Hematopoietic multipotent progenitor cell treated with erythropoietin and hydrocortisone succinate and interleukin-3 and kit ligand, for 4 days (in vitro differentiated cells): ENCODE measurements at places on chromosomes 16 and 17.

GRCh38 chr17:2621241-2621640, 27.8 kb downstream of the PAFAH1B1 start:
- peak; percentile 22 for DNase-seq

DNA sequence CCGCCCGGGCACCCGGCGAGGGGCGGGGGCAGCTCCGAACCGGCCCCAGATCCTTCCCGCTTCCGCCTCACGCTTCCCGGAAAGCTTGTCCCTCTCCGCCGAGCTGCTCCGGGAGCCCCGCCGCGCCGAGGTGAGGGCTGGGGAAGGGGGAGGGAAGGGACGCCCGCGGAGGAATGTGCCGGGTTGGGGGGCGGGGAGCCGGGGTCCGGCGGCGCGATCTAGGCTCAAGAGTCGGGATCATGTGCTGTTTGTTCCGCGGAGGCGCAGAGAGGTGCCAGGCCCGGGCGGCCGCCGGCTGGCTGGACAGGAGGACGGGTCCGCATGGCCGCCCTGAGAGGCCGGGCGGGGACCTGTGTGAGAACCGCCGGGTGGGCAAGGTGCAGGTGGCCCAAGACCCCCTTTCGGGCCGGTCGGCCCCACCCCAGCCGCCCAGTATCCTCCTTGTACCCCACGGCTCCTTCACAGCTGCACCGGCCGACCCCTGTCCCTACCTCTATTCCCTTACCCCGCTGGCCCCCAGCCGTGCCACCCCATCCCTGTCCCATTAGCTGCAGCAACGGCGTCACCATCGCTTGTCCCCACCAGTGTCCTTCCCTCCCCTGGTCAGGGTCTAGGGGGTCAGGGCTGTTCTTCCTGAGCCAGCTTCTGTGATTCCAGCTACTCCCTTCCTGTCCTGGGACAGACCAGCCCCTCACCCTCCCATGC, 429 bp downstream of the KIF1C start:
- DNase-seq, result peak; percentile 51

DNA sequence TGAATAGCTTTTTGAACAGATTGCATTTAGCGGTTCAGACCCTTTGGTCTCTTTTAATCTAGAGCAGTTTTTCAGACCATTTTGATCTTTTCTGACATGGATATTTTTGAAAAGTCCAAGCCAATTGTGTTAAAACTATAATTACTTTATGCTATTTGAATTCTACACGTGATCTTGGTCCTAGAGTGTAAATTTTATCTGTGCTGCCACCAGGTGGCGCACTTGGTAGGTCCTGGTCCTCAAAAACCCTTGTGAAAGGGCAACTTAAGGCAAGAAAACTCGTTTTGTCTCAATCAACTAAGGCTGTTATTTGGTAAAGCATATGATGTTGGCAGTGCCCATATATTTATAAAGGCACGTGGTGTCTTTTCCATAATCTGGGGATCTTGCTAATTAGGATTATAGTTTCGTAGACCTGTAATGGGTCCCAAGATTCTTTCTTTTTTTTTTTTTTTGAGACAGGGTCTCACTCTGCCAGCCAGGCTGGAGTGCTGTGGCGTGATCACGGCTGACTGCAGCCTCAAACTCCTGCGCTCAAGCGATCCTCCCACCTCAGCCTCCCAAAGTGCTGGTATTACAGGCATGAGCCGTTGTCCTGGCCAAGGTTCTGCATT, 43.9 kb upstream of the TEX2 start:
- DNase-seq, result peak; percentile 89

DNA sequence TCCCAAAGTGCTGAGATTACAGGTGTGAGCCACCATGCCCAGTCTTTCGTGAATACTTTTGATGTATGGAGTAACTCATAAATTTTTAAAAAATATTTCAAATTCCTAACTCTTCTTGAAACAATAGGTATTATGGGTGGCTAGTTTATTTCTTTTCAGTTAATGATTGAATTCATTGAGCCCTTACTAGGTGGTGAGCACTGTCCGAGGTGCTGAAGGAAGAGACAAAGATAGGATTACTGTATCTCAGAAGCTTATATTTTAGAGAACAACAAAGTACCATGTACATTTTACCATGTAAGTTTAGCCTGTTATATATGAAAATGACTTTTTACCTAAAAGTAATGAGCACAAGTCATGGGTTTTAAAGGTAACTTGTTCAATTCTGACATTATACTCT, 418.3 kb downstream of the NPIPA7 start:
- peak; percentile 55 for DNase-seq

GRCh38 chr17:6551869-6552531, 4.4 kb downstream of the PITPNM3 start:
- DNase-seq, result no peak

- DNase-seq, result no peak
Observed at GRCh38 chr16:10681310-10682308, 13.1 kb downstream of the TEKT5 start.

DNA sequence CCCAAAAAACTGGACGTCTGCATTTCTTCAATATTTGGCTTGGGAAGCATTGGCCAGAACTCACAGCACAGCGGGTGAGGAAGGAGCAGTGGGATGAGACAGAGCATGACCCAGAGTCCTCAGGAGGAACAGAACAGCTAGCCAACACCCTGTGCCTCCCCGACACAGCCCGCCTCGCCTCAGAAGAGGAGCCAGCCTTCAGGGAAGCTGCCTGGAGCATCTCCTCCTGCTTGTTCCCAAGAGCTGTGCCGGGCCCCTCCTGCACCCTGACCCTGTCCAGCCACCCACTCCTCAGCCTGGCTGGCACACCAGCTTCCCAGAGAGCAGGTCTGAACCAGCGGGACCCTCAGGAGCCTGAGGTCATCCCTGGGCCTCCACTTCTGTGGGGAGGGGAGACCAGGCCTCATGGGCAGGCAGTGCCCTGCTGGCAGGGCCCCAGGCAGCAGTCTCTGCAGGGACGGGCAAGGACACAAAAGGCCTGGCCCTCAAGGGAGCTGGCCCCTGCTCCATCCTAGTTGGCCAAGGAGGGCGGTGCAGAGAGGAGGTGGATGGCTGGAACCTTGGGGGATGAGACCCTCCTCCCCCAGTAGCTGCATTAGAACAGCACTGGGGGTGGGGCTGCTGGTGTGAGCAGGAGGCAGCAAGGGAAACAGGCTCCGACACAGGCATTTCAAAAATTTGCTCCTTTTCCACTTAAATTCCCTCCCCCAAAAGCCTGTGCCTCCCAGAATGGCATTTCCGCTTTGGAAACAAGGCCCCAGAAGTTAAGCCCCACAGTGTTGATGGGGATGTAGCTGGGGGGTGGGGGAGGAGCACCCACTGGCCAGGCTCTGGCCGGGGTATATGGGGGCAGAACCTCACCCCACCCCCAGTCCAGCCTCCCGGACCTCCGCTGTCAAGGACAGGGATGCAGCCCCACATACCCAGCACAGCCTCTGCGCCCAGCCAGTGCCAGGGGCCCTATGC, 1.8 kb upstream of the BCAR1 start:
- no peak for DNase-seq

DNA sequence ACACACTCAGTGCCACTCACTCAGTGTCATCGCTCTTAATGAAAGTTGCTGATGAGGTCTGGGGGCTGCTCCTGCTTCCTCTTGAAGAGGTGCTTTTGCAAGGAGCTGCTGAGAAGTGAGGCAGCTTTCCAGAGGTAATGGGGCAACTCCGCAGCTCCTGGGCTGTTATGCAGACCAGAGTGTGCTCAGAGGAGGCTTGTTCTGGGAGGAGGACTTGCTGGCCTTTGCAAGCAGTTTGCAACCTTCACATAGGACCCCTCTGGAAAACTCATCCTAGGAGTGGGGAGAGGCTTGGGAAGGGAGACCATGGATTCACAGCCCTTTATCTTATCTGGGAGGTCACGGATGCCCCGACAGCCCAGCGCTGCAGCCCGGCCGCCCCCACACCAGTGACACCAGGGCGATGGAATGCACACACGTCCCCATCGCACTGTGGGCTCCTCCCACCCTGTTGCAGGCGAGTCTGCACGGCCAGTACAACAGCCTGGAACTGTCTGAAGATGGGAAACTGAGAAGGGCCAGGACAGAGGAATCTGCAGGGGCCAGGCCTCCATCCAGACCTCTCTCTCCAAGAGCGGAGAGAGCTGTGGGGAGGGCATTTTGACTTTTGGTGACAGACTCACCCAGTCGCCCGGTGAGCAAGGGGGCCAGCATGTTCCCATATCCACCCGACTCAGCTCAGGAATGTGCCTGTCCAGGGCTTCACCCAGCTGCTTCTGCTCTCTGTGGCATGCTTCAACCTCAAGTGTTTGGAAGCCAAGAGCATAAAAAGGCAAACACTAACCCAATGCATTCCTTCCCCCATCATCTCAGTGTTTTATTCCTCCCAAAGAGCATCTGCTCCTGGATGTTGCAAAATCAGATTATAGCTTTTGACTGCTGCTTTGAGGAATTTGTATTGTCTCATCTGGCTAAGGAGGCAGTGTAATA, 78.6 kb upstream of the ZNF469 start:
- DNase-seq, result no peak

DNA sequence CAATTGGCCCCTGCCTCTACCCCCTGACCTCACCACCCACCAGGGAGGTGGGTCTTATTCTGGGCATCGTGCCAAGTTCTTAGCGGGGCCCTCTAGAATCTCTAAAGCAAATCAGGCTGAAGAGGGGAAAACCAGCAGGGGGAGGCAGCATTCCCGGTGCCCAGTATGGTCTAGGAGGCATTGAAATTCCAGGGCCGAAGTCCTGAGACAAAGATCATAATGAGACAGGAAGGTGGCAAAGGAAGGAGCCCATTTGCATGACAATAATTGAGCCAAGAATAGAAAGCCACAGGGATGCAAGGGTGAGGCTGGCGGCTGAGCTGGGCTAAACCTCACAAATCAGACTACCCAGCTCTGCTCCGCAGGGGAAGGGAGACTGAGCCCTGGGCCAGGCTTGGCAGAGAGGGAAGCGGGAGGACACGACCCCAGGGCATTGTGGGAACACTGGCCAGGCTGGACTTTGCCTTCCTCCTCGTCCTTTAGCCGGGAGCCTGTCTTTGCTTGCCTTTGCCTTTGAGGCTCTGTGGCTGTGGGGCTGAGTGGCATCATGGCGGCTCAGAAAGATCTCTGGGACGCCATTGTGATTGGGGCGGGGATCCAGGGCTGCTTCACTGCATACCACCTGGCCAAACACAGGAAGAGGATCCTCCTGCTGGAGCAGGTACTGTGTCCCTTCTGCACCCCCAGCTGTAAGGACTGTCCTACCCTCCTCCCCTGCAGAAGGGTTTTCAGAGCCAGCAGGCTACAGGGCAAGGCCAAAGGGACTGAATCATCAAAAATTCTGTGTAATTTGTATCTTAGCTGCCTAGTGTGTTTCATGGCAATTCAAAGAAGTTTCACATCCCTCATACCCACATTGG, at the start of gene PIPOX:
Gene PIPOX, plus strand, starts transcription at position 463 of the 860 bp plus-strand sequence. Its CDS starts 85 bp downstream, at position 548.
- peak; percentile 61 for DNase-seq

DNA sequence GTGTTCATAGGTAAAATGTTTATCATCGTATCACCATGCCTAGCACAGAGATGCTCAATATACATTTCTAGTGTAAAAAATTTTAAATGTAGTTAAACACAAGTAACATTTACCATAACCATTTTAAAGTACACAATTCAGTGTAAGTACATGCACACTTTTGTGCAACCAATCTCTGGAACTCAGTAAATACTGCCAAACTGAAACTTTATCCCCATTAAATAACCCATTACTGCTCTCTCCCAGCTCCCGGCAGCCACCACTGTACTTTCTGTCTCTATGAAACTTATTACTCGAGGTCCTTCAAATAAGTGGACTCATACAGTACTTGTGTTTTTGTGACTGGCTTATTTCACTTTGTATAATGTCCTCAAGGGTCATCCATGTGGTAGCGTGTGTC, 29.0 kb downstream of the RMI2 start:
- no peak for DNase-seq

GRCh38 chr17:68169840-68170239, 78.0 kb upstream of the AMZ2 start:
- DNase-seq, result no peak

DNA sequence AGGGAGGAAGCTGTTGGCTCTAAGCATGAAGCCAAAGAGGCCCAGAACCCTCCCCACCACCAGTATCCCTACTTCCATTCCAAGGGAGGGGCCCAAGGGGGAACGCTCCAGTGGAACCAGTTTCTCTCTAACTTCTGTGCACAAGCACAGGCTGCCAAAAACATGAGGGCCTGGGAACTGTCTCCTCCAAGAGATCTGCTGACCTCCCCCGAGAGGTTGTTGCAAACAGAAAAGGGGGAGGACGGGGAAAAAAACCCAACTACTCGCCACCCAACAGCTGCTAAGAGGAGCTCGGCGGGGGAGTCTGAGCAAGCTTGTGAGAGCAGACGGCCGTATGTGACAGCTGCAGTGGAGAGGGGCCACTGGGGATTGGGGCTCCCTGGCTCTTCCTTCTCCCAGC, 15.7 kb upstream of the SLC35B1 start:
- DNase-seq, result peak; percentile 28

- no peak for DNase-seq
Observed at GRCh38 chr17:45846223-45846622, 1.5 kb downstream of the SPPL2C start.

DNA sequence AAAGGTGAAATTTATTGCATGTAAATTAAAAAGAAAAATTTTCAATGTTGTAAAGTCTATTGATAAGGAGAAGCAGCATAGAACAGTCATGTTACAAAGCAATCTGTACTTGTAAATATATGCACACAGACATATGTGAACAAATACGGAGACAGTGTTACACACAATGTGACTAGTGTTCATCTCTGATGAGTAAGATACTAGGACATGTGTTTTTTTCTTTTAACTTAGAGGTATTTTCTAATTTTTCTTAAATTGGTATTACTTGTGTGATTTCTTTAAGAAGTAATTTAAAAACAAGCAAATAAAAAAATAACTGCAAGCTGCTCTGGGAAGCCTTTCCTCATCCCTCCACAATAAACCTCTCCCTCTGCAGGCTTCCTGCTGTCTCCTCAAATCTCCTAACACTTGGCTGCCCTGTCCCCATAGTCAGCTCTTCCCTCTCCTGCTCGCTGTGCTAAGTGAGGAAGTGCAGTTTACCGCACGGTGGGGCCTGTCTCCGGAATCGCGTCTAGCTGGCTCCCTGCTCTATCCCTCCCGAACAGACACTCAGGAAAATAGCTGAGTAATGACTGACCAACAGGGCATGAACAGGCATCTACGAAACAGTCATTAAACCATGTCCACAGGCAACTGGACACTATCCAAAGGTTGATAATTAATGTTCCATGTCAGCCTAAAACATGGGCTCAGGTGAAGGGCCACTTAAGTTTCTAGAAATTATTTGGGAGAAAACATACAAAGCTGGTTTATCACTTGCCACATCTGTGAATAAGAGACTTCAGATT, 35.9 kb downstream of the CMTM4 start:
- DNase-seq, result peak; percentile 68

DNA sequence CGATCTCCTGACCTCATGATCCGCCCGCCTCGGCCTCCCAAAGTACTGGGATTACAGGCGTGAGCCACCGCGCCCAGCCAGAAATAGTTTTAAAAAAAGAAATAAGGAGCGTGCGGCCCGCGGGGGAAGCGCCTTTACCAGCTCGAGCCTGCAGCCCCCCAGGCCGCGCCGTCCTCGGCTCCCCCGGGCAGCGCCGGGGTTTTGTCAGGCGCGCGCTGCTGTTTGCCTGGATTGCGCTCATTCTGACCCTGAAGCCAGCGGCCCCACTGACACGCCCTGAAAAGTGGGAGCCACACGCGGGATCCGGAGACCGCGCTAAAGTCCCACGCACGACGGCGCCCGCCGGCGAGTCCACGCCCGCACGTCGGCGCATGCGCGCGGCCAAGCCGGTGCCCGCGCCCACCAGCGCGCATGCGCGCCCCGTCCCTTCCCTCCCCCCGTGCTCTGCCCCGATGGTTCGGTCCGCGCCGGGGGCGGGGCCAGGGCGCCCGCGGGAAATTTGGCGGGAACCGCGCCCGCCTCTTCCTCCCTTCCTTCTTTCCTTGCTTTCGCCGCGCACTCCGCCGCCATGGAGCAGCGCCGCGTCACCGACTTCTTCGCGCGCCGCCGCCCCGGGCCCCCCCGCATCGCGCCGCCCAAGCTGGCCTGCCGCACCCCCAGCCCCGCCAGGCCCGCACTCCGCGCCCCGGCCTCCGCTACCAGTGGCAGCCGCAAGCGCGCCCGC, at the start of gene CDT1:
Gene CDT1, plus strand, starts transcription at position 526 of the 724 bp plus-strand sequence. Its CDS starts 43 bp downstream, at position 569.
- DNase-seq, result peak; percentile 90
